ENCODE measurements at places on chromosomes 2 and 18.

GRCh38 chr2:29195796-29196195 is 80.6 kb downstream of the CLIP4 start:
- DNase-seq: no peak

- peak; percentile 43 for DNase-seq
Measured at GRCh38 chr18:37294951-37295350, 270.6 kb downstream of the CELF4 start.

DNA sequence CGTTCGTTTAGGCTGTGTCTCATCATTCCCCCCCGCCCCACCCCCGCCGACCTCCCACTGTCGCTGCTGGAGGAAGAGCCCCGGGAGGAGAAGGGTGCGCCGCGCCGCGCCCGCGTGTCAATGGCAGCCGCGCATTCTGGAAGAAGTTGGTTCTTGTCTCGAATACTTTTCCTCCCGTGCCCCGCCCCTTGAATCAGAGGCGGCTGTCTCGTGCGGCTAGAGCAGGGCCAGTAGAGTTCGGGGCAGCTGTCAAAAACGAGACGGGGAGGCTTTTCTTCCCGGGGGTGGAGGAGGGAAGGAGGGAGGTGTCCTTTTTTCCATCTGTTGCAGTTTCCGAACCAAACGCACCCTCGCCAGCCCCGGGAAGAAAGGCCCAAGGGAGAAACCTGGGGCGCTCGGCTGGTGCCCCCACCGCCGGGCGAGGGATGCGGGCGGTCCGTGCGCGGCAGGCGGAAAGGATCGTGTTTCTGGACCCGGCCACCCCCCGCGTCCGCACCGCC is 410 bp upstream of the TGIF1 start:
- peak; percentile 78 for DNase-seq

DNA sequence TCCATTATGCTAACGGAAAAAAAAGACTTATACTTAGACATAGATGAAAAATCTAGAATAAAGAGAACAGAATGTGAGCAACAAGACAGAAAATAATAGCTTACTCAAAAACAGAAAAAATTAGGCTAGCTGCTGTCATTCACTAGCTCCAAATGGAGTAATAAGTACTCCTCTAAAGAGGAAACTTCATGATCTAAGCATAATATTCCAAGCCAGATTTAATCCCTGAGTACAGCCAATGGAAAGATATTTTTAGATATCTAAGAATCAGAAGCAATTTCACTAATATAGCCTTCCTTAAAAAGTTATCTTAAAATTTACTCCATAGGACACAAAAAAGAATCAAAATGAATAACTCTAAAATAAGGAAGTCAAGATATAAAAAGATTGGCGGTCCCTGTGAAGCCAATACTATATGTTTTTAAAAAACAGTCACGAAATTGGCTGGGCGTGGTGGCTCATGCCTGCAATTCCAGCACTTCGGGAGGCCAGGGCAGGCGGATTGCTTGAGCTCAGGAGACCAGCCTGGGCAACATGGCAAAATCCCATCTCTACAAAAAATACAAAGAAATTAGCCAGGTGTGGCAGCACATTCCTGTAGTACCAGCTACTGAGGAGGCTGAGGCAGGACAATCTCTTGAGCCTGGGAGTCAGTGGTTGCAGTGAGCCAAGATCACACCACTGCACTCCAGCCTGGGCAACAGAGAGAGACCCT is 123.2 kb upstream of the BCL2L11 start:
- DNase-seq: no peak

DNA sequence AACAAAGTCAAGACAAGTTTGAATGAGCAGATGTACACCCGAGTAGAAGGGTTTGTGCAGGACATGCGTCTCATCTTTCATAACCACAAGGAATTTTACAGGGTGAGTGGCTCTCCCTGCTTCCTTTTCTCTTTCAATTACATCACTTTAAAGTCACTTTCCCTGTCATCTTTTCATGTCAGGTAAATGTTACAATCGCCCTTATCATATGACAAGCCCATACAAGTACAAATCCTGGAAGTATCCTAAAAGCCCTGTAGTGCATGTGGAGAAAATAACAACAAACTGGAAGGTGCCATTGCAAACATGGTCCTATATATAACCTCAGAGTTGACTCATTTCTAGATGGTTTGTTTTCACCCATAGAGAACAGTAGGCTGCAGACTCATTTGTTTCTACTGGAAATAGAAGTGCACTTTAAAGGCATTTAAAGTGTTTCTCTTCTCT is 126.0 kb downstream of the SP100 start:
- DNase-seq: no peak

- DNase-seq: no peak
Measured at GRCh38 chr2:113966832-113967231, 76.9 kb downstream of the ACTR3 start.

DNA sequence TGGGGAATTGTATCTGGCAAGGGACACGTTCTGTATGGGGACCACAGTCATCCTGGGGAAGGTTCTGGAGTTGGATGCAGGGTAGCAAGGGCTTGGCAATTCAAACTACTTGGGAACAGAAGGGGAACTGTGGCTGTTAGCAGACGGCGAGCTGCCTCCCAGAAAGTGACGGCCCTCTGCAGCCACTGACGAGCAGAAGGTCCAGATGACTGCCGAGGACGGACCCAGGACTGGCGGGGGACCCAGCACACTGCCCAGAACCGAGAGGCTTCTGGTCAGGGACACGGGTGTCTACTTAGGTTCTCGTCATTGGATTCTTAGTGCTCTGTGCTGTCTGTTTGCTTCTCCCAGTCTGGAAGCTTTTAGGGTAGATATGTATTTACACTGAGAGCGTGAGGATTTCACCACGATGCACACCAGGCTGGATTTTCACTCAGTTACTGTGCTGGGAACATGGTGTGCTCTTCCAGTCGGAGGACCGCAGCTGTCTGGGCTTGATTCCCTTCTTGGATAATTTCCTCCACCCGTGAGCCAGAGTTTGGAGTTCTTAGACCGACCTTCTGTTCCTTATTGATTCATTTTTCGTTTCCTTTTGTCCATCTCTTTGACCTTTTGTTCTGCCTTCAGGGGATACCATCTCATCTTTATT is 13.4 kb downstream of the GPR35 start:
- no peak for DNase-seq

- no peak for DNase-seq
Measured at GRCh38 chr18:29071869-29072268, 894.9 kb upstream of the CDH2 start.

GRCh38 chr2:227509824-227510619 is 38.1 kb downstream of the AGFG1 start:
- no peak for DNase-seq

GRCh38 chr18:41906528-41907146 is 48.4 kb upstream of the PIK3C3 start:
- DNase-seq: peak; percentile 9

GRCh38 chr2:128279009-128279408 is 39.7 kb downstream of the HS6ST1 start:
- no peak for DNase-seq
